ENCODE measurements at places on chromosomes 6 and 20.

DNA sequence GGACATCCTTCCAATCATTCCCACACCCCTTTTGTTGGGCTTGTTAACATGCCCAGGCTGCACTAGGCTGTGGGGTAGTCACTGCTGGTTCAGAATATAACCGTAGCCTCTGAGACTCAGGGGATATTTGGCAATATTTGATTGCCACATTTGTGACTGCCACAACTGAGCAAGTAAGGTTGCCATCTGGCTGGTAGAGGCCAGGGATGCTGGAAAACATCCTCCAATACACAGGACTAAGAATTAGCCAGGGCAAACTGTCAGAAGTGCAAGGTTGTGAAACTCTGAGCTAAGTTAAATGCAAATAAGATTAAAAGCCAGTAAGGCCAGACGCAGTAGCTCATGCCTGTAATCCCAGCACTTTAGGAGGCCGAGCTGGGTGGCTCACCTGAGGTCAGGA is 112.0 kb downstream of the ZMYND8 start:
- DNase-seq: no peak

- no peak for DNase-seq
Measured at GRCh38 chr6:139982652-139983295, 608.3 kb upstream of the CITED2 start.

DNA sequence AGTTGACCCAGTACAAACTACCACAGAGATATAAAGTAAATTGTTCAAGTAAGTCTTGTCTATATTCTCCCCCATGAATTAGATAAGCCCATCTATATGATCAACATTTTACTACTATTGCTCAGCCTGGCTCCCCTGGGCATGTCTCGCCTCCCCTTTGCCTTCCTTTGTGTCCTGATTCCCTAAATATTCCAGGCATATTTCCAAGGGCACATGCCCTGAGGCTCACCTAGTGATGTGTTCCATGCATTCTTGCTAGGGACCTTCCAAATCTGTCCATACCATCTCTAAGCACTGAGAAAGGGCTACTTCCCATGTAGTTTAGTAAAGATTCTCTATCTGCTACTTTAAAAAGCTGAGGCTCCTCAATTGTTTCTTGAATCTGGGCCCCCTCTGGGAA is 309.5 kb upstream of the PRND start:
- no peak for DNase-seq

- peak; percentile 33 for DNase-seq
Measured at GRCh38 chr6:33073431-33073871, at the start of gene HLA-DPA1. Gene HLA-DPA1 (minus strand): TSS chr6:33073649.

- no peak for DNase-seq
Measured at GRCh38 chr6:64815718-64816117, 891.3 kb downstream of the EYS start.

DNA sequence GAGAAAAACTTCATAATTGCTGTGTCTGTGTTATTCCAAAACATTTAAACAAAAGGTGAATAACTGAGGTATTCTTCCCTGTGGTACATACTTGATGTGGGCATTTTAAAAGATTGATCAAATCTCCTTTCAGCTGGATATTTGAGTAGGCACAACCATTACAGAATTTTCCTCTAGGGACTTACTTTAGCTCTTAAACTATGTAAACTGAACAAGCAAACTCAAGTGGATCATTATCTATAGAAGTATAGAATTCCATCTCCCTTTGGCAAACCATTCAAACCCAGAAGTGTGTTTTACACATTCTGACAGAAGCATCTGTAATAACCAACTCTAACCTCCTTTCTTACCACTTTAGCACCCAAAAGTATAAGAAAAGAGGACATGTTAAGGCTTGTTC is 241.4 kb downstream of the ESR1 start:
- no peak for DNase-seq

DNA sequence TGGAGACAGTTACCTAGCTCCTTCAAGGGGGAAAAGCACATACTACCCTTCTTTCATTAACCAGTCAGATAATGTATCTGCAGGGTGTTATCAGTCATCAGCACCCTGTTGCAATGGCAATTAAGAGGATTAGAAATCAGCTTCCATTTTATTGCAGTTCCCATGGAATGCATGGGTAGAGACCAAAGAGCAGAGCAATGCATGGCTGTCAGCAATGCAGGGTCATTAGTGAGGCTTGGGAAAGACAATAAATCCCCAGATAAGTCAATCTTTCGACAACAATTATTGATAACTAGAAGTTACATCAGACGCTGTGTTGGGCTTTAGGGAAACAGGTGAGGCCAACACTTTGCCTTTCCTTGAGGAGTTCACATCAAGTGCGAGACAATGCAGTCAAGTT is 150.9 kb downstream of the MAFB start:
- no peak for DNase-seq

Measured in stimulated activated naive CD8-positive, alpha-beta T cell treated with anti-CD3 and anti-CD28 coated beads, Interleukin-15, amount 100 ng/mL, for 72 hours (primary cell).